ENCODE measurements at places on chromosomes 13 and 19.

DNA sequence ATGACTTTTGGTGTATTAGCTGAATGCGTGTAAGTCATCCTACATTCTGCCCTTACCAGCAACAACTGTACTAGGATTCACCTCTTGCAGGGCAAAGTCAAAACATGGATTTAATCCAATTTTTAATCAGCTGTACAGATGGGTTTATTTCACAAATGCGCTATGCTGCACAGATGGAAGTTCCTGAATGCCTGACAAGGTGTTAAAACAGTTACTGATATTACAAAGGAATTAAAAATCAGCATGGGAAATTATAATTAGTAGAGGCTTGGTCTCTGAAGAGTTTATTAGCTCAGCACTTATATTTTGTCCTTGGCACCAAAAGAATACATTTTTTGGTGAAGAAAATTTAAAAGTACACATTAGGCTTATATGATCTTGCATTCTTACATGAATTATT lies 448.9 kb downstream of the PCDH9 start:
- no peak for DNase-seq

DNA sequence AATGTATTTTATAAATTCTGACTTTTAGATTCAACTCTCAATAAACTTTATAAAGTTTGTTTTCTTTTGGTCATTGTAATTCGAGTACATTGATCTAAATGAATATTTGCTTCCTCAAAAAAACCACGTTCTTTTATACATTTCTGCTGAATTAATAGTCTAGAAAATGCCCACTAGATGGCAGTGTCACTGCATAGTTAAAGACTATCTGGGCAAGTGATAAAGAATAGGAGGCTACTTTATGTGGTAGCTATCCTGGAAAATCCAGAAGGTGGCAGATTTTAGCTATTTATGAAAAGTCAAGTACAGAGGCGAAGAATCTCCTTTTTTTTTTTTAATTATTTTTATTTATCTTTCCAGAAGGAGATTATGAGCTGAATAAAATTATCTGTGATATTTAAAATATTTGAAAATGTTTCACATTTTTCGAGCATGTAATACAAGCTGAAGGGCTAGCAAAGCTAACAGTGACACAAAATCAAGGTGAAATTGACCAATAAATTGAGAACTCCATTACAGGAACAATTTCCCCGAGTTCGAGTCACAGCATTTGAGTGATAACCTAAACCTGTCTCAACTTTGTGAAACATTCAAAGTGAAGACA lies 221.8 kb downstream of the OLFM4 start:
- DNase-seq: no peak

GRCh38 chr13:46983881-46984280 lies 87.0 kb upstream of the HTR2A start:
- no peak for DNase-seq

GRCh38 chr19:35442091-35442490 lies 6.0 kb upstream of the FFAR2 start:
- DNase-seq: no peak

DNA sequence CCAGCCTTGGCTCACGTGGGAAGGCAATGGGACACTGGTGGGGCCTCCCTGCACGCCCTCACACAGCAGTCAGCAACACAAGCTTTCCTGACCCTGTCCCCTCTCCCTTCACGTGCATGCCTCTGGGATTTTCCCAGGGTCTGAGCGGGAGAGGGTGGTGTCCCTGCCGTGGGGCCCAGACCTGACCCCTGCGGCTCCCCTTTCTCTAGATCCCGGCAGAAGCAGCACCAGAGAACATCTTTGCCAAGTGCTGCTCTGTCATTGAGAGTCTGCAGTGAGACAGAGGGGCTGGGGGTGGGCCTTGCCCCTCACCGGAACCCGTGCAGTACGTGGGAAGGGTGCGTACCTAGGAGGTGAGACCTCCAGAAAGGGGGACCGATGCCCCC lies 12.6 kb downstream of the KHSRP start:
- no peak for DNase-seq

DNA sequence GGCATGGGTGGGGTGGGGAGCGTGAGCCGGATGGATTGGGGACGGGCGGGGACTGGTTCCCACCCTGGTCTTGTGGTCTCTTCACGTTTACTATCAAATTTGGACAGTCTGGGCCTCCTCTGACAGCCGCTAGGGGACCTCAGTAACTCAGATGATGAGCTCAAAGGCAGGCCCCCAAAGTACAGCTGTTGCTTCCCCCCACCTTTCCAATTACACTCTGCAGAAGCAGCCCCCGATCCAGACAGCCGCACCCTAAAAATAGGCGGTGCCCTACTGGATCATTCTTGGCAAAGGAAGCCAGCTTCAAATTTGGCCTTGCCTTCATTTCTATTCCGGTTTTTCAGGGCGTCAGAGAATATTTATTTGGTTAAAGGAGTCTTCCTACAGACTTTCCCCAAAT lies 1.9 kb upstream of the FOXO1 start:
- no peak for DNase-seq

- DNase-seq: no peak
These were observed 22.6 kb upstream of the TINCR start for GRCh38 chr19:5590151-5590864.

GRCh38 chr19:45847663-45848062 lies 15.3 kb downstream of the SYMPK start:
- DNase-seq: no peak

DNA sequence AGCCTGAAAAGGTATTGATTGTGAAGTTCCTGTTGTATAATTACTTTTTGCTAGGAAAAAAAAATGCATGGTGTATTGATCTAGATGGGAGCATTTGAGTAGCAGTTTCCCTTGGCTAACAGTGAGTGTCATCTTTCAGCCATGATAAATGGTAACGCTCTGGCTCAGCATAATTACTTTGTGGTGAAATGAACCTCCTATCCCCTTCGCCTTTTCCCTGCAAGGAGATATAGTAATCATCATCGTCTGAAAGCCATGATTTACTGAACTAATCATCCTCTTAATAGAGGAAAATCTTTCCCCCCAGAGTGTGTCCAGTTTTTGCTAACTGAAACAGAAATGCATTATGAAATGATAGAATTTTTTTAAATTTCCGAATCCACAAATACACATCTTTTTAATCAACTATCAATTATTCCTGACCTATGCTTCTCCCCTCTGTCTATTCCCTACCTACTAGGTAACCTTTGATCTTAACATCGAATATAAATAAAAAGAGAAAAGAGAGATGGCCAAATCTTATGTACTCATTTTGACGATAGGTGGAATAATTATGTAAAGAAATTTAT lies 88.7 kb downstream of the MAB21L1 start:
- DNase-seq: no peak

DNA sequence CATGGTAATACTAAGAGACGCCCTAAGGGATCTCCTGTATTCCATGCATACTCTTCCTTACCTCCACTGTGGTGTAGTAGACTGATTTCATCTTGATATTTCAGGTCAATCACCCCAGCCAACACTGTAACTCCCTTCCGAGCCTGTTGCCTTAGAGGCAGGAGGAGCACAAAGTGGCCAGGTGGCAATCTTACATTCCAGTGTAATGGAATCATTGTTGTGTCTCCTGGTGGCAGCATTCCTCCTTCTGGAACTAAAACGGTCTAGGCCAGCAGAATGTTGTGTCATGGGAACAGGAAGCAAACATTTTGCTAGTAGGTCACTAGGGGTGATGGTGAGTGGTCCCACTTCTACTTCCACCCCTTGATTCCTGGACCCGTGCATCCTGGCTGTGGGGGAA lies 405.7 kb upstream of the SLC10A2 start:
- no peak for DNase-seq

DNA sequence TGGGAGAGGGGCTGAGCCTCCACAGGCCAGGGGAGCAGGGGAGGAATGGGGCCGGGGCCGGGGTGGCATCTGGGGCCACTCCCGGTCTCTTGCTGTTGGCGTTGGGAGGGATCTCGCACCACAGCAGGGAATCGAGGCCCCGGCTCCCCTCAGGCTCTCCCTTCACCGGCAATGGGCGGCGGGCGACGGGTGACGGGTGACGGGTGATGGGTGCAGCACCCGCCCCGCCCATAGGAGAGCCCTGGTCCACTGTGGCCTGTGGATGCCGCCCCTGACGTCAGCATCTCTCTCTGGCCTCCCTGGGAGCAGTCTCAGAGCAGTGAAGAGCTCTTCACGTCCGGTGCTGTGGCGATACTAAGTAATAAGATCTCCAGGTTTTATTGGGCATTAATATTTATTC lies 133.6 kb downstream of the KDM4B start:
- no peak for DNase-seq

DNA sequence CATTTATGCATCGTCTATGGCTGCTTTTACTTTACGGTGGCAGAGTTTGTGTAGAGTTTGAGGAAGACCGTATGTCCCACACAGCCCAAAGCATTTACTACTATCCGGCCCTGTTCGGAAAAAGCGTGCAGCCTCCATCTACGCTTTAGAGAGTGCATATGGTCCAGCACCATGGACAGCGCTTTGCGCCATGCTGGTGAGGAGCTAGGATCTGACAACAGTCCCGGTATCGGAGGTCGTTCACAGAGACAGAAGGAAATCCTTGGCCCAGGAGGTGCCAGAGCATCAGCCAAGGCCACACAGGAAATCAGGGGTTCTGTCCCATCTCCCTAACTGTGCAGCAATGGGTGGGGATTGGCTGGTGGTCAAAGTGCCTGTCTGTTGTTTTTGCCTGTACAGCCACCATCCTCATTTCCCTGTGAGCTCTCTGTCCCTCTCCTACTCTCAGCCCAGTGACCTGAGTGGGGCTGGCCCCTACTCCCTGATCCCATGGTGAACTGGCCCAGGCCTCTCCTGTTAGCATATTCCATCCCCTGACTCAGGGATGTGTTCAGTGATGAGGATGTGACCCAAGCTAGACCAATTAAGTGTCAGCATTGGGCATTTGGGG lies 16.2 kb upstream of the PRODH2 start:
- peak; percentile 76 for DNase-seq

- no peak for DNase-seq
These were observed 22.9 kb downstream of the GP6 start for GRCh38 chr19:55015126-55015525.

DNA sequence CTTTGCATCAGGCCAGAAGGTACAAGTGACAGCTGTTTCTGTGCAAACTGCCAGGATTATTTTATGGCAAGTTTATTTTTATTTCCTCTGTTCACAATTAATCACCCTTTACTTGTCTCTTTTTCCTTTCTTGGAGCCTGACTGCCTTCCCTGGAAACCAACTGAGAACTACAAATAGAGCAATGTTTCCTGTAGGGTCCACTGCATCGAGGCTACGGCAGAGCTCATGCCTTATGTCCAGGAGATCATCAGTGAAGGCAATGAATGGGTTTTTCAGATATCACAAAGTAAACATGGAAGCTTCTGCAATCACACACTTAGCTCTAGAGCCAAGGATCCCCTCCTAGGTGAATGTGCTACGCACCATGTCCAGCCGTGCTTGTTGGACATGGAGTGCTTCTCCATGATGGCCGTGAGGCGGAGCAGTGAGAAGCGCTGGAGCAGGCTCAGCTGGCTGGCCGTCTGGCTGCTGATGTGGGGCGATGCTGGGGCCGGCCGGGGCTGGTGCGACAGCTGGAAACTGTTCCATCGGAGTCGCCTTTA lies 110.9 kb downstream of the KL start:
- no peak for DNase-seq

DNA sequence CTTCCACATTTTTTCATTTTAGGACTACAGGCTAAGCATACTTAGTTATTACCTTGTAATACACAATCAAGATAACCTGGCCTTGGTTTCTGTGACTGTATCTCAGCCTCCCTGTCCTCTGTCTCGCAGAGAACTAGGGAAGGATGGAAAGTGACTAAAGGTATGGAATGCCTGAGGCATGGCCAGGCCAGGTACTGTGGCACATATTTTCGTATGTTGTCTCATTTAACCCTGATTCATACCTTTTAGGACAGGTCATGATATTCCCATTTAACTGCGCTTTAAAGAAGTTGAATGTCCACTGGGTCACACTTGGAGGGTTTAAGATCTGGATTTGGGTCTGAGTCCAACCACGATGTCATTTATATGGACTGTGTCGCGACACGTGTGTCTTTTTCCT lies 322.6 kb downstream of the SHISA2 start:
- DNase-seq: no peak

- no peak for DNase-seq
These were observed 91.4 kb downstream of the COL4A1 start for GRCh38 chr13:110215606-110216005.

DNA sequence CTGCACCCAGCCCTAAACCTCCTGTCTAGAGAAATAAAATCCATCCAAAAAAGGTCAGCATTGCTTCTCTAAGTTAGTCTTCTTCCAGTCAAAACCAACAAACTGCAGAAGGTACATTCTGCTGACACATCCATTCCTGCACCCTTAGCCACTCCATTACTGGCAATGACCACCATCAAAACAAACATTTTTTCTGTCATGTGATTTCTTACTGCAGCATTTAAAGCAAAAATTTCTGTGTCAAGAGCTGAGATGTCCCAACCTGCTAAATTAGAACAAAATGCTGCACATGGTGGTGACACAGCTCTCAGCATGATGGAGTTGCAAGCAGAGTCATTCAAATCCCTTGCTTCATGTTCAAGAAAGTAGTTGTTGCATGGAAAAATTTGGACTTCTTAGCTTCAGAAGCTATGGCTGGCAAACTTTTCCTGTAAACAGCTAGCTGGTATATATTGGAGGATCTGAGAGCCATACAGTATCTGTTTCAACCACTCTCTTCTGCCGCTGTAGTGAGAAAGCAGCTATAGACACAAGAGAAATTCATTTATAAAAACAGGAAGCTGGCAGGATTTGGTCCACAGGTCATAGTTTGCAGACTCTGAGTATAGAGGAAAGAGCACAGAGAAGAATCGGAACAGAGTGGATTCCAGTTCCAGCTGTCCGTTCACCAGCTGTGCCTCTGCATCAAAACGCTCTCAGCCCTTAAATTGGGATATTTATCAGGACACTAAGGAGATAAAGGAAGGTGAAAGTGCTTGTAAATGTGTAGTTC lies 17.4 kb downstream of the RUBCNL start:
- no peak for DNase-seq

DNA sequence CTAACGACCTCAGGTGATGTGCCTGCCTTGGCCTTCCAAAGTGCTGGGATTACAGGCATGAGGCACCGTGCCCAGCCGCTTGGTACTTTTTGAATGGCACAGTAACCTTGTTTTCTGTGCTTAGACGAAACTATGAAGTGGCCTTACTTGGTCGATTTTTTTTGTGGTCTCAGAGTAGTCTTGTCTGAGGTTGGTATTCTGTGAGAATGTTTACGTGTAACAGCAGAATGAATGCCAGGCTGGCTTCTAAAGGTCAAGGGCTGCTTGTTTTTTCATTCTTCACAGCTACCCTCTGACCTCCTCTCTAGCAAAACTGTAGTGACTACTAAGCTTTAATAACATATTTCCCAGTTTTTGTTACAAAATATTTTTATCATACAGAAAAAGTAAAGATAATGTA lies 313.3 kb downstream of the GPC6 start:
- no peak for DNase-seq

GRCh38 chr13:110731072-110731471 lies 17.6 kb downstream of the ING1 start:
- no peak for DNase-seq

GRCh38 chr13:45078003-45078402 lies 42.3 kb upstream of the GTF2F2 start:
- no peak for DNase-seq

GRCh38 chr19:5147978-5148793 lies 179.3 kb downstream of the KDM4B start:
- no peak for DNase-seq

GRCh38 chr13:45518525-45519245 lies 53.9 kb downstream of the COG3 start:
- DNase-seq: peak; percentile 76

- no peak for DNase-seq
These were observed 12.4 kb downstream of the RFX1 start for GRCh38 chr19:13993590-13994300.

GRCh38 chr13:24129914-24130774 lies 30.4 kb upstream of the SPATA13 start:
- peak; percentile 15 for DNase-seq

Data from Caco-2 (cell line).